HFFc6 (cell line): ENCODE measurements at places on chromosomes 4 and X.

- DNase-seq: no peak
- H3K4me1 ChIP-seq: no peaks in the 10 kb centered on the region
- no peak overlapping the region for H3K4me3 ChIP-seq
- H3K36me3 ChIP-seq: no peaks in the 10 kb centered on the region
- no peak overlapping the region for H3K27ac ChIP-seq
- H3K27me3 ChIP-seq: peaks cover 3% of the 10 kb centered on the region
Observed at GRCh38 chr4:114423582-114423981, 175.0 kb upstream of the UGT8 start.

DNA sequence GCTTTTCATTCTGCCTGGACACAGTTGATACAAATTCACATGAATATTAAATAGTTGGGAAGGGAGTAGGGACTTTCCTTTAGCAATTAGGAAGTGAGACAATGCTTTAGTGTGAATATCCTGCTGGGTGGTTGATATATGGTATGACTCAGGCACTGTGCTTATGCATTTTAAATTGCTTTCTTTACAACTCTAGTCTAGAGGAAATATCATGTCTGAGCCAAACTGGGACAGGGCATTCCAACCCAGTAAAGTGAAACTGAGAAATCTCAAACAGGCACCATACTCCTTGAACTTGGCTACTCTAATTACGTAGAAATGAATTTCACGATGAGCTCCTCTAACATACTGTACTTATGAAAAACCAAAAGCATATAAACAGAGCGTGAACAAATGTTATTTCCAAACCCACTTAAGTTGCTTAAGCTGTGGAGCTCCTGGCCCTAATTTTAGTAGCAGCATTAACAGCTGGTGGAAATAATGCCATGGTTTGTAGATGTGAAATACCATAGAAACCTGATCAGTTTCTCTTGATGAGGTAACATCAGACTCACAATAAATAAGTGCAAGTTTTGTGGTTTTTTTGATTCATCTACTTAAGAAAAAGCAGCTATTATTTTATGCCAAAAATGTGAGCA is 242.9 kb upstream of the GK2 start:
- no peaks in the 10 kb centered on the region for H3K36me3 ChIP-seq
- 0 out of 2 replicates have a peak, but pooled peaks cover 5% of the 10 kb centered on the region for H3K4me1 ChIP-seq
- H3K4me3 ChIP-seq: no peak overlapping the region
- no peak overlapping the region for H3K27ac ChIP-seq
- H3K27me3 ChIP-seq: no peaks in the 10 kb centered on the region

GRCh38 chr4:5905714-5906113 is 12.8 kb upstream of the CRMP1 start:
- H3K4me3 ChIP-seq: no peak overlapping the region
- no peaks in the 10 kb centered on the region for H3K27me3 ChIP-seq
- no peak for DNase-seq
- no peaks in the 10 kb centered on the region for H3K4me1 ChIP-seq

DNA sequence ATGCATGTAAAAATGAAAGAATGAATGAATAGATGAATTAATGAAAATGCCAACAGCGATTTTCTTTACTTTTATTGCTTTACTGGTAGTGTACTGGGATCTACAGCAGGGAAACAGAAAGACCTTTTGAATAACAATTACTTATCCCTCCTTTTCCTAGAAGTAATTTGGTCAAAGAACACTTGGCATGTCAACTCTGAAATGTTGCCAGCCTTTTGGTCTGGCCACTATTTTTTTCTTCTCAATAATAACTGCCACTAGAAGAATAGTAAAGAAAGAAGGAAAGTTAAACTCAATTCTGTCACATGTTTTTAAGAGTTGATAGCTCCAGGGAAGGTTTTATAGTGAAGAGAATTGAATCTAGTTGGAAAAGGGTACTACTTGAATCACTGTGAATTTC is 52.9 kb downstream of the EPHA5 start:
- no peak overlapping the region for H3K27ac ChIP-seq
- no peaks in the 10 kb centered on the region for H3K4me1 ChIP-seq
- H3K36me3 ChIP-seq: no peaks in the 10 kb centered on the region
- no peaks in the 10 kb centered on the region; the same call in 1 of the 2 replicates for H3K27me3 ChIP-seq

DNA sequence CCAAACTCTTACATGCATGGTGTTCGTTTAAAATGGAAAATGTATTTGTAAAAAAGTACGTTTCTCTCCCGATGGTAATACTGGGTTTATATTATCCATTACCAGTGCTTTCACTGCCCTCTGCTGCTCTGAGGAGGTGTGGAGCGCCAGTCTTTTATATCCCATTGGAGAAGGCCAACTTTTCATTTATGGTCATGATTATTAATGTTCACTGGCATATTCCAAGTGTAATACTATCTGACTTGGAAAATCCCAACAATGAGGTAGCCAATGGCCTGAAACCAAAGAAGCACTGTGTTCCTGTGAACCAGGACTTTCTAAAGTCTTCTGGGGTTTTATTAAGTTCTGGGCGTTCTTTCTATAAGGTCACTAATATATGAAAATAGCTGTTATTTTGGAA is 80.7 kb downstream of the SYNPO2 start:
- peaks cover 40% of the 10 kb centered on the region for H3K4me1 ChIP-seq
- H3K27me3 ChIP-seq: no peaks in the 10 kb centered on the region
- peak; percentile 60 for DNase-seq

- H3K27ac ChIP-seq: no peak overlapping the region
- H3K4me1 ChIP-seq: no peaks in the 10 kb centered on the region
- no peaks in the 10 kb centered on the region for H3K36me3 ChIP-seq
- DNase-seq: no peak
- peaks cover 5% of the 10 kb centered on the region for H3K27me3 ChIP-seq
- H3K4me3 ChIP-seq: no peak overlapping the region
Observed at GRCh38 chr4:185754961-185755360, 57.0 kb downstream of the SORBS2 start.

GRCh38 chr4:105461221-105461620 is 12.6 kb downstream of the PPA2 start:
- peaks cover 24% of the 10 kb centered on the region for H3K36me3 ChIP-seq
- no peaks in the 10 kb centered on the region for H3K27me3 ChIP-seq
- DNase-seq: no peak
- no peak overlapping the region for H3K27ac ChIP-seq

- DNase-seq: no peak
- no peak overlapping the region for H3K4me3 ChIP-seq
- H3K36me3 ChIP-seq: no peaks in the 10 kb centered on the region
- H3K27ac ChIP-seq: no peak overlapping the region
- peaks cover under 1% of the 10 kb centered on the region for H3K27me3 ChIP-seq
Observed at GRCh38 chrX:139560221-139560620, 29.7 kb downstream of the F9 start.

- H3K4me3 ChIP-seq: no peak overlapping the region
- H3K27ac ChIP-seq: no peak overlapping the region
- no peaks in the 10 kb centered on the region for H3K36me3 ChIP-seq
- H3K27me3 ChIP-seq: no peaks in the 10 kb centered on the region; the same call in 1 of the 2 replicates
Observed at GRCh38 chrX:19137067-19137466, 14.8 kb upstream of the ADGRG2 start.

GRCh38 chr4:38691251-38692008 is 27.4 kb downstream of the KLF3 start:
- peaks cover 57% of the 10 kb centered on the region for H3K36me3 ChIP-seq
- no peak overlapping the region for H3K4me3 ChIP-seq
- peaks cover 28% of the 10 kb centered on the region for H3K4me1 ChIP-seq
- H3K27me3 ChIP-seq: no peaks in the 10 kb centered on the region; the same call in 1 of the 2 replicates

DNA sequence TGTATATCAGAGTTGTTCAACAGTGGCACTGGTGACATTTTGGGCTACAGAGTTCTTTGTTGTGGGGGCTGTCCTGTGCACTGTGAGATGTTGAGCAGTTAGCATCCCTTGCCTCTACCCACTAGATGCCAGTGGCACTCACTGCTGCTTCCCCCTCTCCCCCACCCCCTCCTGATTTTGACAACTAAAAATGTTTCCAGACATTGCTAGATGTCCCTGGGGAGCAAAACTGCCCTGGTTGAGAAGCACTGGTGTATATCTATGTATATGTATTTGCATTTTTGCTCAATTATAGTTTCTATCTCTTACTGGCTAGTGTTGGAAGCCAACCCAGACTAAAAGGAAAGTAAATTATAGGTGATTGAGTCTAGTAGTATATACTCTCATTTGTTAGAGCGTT is 2.4 kb downstream of the TMEM131L start:
- peaks cover 50% of the 10 kb centered on the region for H3K4me1 ChIP-seq
- H3K36me3 ChIP-seq: no peaks in the 10 kb centered on the region; the same call in 1 of the 2 replicates
- DNase-seq: no peak
- no peak overlapping the region for H3K27ac ChIP-seq
- 0 out of 2 replicates have a peak, but pooled peaks cover 2% of the 10 kb centered on the region for H3K27me3 ChIP-seq
